ENCODE measurements at places on chromosomes 6 and 20.

DNA sequence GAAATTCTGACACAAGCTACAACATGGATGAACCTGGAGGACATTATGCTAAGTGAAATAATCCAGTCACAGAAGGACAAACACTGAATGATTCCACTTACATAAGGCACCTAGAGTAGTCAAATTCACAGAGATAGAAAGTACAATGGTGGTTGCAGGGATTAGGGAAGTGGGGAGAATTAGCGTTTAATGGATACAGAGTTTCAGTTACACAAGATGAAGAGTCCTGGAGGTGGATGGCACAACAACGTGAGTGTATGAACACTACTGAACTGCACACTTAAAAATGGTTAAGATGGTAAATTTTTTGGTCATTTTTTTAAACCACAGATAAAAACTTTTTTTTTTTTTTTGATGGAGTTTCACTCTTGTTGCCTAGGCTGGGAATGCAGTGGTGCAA is 24.7 kb downstream of the MOCS3 start:
- no peak for DNase-seq

GRCh38 chr20:17622851-17623508 is 53.1 kb downstream of the DSTN start:
- no peak for DNase-seq

DNA sequence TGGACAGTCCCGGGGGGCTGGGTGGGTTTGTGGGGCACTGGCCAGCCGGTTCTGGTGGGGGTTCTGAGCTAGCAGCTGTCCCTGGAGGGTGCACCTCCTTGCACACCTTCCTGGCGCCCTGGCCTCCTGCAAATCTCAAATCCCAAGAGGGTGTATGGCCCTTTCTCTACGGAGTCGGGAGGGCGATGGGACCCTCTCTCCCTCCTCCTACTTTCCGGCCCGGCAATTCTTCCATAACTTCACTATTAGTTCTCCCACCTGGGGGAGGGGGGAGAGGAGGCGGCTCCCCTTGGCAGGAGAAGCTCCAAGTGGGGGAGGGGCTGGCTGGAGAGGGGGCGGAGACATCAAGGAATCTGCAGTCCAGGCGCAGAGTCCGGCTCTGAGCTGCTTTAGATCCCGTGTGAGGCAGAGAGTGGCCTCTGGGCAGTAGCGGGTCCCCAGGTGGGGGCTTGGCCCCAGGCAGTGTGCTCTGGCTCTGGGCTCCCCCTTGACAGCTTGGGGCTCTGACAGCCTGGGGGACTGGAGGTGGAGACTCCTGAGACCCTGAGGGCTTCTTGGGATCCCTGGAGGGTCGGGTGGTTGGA is 1.4 kb upstream of the LAMA5 start:
- no peak for DNase-seq

- DNase-seq, result no peak
Measured at GRCh38 chr20:3398681-3399252, 8.7 kb downstream of the DNAAF9 start.

DNA sequence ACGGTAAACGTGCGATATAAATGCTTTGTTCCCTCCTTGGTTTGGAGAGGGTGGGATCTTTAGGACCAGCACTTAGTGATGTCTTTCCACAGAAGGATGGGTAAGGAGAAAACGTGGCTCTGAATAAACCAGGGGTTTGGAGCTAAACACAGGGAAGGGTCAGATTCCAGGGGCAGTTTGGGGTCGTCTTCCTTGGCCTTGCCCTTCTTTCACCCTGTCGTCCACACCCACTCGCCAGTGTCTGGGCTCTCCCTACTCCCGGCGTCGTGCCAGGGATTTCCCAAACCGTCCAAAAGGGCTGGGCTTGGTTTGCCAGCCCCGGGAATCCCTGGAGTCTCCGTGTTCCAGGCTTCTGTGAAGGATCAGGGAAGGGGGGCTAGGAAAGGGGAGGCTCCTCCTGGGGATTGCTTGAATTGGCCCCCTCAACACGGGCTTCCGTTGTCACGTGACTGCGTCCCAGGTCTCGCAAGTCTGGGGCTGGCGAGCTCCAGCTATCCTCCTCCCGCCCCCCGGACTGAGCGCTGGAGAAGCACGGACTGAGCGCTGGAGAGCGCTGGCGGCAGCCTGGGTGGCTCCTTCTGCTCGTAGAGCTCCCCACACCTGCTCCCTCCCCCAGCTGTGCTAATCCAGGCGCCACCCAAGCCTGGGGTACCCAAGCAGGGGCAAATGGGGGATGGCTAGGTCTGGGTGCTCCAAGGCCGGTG is 9.4 kb upstream of the ARMC12 start:
- DNase-seq, result peak; percentile 69

GRCh38 chr6:156910938-156911337 is 133.8 kb downstream of the ARID1B start:
- no peak for DNase-seq

DNA sequence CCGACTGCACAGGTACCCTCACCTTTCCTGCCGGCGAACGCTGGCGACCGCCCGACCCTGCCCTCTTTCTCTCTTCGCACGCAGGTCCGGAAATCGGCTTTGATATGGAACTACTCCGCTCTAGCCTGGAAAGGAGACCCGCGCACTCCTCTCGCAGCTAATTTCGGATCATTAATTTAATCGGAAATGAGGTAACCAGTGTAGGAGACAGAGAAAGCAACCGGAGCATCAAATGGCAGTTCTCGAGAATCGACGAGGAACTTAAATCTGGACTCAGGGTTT is 949 bp upstream of the ATXN1 start:
- no peak for DNase-seq

DNA sequence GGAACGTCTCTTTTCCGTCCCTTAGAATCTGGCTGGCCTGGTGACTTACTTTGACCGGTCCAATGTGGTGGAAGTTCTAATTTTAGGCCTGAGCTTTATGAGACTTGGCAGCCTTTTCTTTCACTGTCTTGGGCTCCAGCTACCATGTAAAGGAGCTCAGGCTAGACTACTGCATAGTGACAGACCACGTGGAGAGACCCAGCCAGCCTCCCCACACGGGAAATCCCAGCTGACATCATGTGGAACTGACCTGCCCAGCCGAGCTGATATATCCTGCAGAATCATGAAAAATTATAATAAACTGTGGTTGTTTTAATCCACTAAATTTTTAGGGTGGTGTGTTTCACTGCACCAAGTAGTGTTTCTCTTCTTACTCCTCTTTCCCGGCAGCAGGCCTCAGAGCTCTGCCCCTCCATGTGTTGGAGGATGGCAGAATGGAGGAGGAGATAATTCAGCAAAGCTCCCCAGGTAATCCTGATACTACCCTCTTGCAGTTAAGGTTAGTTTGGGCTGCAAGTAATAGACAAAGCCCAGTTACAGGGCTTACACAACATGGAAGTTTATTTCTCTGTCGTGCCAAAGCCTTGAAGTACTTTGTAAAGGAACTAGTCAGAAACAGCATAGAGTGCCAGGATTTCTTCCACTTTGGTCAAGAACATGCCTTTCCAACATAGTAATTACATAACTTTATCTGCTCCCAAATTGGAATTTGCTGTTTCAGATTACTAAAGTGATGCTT is 87.5 kb downstream of the SH3BGRL2 start:
- no peak for DNase-seq

DNA sequence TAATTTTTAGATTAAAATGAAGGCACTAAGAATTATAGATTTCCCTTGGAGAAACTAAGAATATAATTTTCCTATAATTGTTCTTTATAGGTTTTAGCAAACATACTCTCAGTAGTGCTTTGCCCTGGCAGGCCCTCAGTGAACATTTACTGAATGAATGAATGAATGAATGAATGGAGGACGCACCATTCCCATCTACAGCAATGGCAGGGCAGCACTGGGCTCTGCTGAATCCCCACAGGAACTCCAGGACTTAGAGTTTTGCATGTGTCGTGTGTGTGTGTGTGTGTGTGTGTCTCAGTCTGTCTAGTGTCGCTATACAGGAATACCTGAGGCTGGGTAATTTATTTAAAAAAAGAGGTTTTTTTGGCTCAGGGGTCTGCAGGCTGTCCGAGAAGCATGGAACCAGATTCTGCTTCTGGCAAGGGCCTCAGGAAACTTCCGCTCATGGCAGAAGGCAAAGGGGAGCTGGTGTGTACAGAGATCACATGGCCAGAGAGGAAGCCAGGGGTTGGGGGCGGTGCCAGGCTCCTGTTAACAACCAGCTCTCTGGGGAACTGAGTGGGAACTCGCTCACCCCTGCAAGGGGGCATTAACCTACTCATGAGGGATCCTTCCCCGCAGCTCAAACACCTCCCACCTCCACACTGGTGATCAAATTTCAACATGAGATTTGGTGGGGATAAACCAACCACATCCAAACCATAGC is 20.1 kb downstream of the RNASET2 start:
- no peak for DNase-seq

DNA sequence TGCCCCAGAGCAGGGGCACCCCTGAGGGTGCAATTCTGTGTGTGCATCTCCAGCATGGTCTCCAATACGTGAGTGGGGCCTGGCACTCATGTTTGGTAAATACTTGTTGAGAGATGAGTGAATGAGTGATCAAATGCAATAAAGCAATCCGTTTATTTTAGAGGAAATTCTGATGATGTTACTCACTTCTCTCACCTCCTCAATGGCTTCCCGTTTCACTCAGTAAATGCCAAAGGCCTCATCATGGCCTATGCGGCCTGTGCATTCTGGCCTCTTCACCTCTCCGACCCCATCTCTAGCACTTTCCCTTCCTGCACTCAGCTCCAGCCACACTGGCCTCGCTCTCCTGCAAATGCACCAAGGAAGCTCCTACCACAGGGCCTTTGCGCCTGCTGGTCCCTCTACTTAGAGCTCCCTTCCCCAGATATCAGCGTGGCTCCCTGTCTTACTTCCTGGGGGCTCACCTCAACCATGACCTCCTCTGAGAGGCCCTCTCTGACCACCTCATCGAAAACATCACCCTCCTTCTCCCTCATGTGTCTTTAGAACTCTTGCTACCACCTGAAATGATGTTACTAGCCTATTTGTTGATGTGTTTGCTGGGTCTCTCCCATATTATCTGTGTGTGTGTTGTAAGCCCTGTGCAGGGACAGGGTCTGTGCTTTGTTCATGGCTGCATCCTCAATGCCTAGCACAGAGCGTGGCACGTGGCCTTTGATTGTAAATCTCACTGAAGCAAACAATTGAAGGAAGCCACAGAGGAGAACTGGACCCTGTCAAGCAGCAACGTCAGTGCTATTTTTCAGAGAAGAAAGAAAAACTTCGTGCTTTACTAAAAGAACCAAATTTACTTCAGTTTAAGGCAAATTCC is 42.6 kb downstream of the RAB44 start:
- no peak for DNase-seq

DNA sequence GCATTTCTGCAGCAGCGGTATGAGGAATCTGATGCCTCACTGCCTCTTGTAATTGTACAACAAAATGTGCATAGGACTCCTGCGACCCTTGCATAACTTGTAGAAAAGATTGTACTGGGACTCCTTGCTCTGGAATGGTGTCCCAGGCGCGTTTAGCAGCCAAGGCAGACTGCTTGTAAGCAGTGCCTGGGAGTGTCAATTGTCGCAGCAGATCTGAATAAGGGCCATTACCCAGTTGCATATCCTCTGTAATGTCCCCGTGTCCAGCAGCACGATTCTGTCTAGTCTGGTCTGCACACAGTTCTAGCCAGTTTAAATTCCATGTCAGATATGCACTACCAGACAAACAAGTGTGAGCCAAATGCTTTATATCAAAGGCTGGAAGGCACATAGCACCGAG is 70.7 kb upstream of the BTN3A2 start:
- DNase-seq, result no peak

DNA sequence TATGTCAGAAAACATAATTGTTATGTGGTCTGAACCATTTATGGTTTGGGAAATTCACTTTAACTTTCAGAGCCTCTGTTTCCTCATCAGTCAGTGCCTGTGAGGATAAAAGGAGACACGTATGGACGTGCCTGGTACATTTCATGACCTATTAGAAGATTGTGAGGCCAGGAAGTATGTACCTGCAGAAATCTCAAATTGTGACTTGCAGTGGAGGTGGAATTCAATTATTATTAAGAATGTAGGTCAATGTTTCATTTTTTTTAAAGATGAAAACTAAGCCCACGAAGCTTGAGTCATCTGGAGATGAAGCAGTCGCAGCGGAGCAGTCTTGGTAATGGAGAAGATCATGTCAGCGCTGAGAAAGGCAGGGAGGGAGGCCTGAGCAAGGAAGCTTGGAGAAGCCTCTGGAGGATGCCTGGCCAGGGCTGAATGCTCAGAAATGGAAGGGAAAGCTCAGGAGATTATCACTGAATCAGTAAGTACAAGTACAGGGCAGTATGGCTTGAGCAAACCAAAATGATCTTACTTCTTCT is 3.9 kb upstream of the DSE start:
- DNase-seq, result no peak

DNA sequence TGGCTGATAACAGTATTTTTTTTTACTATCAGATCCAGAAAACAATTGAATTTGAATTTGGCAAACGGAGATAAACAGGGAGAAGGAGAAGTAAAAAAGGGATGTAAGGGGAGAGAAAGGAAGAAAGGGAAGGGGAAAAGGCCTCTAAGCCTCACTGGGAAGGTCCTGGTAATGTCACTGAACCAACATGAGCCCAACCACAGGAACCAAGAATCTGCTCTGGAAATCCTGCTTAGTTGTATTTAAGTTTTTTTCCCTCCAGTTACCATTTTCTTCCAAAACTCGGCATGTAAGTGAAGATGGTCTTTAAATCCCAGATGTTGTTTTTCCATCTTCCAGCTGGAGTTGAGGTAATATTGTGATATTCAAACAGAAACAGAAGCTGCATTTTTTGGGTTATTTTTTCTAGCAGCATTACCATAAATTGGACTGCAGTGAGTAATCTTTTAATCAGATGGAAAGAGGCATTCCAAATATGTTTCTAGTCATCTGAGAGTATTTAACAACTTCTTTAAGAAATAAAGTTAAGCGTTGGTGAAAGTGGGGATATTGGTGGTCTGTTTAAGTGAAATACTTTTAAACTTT is 91.1 kb downstream of the TXNDC5 start:
- DNase-seq, result no peak
